ENCODE measurements at places on chromosomes 6 and 20.

DNA sequence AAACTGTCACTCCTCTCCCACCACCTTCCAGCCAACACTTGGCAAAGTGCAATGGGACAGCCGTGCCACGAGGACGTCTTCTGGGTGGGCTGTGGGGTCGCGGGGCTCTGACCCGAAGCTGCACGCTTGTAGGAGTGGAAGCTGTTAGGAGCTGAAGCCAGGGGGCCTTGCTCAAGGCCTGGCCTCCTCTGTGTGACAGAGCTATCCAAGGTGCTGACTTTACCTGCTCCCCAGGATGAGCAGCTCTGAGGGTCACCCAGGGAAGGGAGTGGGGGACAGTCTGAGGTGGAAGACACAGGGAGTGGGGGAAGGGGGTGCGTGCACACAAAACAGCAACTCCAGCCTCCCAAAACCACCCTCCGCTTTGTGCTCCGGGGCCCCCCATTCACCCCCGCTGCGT is 17.5 kb upstream of the CHRNA4 start:
- no peak for DNase-seq

DNA sequence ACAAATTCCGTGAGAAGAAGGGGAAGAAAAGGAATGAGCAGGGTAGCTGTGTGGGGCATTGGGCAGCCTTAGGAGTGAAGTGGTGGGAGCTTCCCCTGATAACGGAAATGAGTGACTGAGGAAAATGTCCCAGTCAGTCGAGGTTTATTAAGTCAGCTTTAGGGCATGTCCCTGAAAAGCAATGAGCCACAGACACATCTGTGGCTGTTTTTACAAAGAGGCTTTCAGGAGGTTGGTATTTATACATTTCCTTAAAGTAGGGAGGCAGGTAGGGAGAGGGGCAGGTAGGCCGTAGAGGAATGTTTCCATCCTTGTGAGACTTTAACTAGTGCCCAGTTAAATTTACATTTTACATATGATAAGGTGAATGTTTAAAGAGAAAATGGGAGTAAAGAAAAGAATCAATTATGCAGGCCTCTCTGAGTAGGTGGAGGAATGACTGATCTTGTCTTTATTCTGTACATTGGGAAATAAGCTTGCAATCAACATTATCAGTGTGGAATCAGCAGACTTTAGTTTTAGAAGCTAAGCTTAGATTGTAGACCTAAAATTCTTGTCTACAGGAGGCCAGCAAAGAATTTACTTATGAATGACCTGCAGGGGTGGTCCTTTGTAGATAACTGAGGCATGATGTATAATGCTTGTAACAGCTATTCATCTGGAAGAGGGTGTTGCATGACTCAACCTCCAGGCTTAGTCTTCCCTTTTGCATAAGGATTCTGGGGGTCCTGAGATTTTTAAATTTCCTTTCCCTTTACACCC is 18.5 kb downstream of the SLC22A2 start:
- no peak for DNase-seq

DNA sequence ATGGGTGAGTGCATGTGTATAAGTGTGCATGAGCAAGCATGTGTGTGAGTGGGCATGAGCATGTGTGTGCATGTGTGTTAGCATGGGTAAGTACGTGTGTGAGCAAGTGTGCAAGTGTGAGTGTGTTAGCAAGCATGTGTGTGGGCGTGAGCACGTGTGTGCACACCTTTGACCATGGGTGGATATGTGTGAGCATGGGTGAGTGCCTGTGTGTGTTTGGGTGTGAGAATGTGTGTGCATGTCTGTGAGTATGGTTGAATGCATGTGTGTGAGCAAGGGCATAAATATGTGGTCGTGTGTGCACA is 84.6 kb downstream of the DLL1 start:
- DNase-seq = no peak

GRCh38 chr20:53077373-53078205 is 105.4 kb downstream of the TSHZ2 start:
- no peak for DNase-seq

GRCh38 chr6:71194724-71195123 is 93.9 kb upstream of the OGFRL1 start:
- DNase-seq = no peak

- DNase-seq = no peak
Measured at GRCh38 chr20:61499859-61500554, 247.9 kb downstream of the CDH4 start.

- DNase-seq = no peak
Measured at GRCh38 chr6:163525926-163526325, 111.4 kb downstream of the QKI start.

Data from LoVo (cell line).